Bronchial smooth muscle cell (primary cell): ENCODE measurements at places on chromosomes 4 and X. TPM values are rescaled to one million over a fixed set of nuclear protein-coding genes. Genes with fewer than 3 reads are reported as not detected.

The PAGE1 gene
- total RNA-seq, result not detected in 2 replicates

The TAF7L gene
- total RNA-seq, result 0.69 and 0.95 TPM in 2 replicates

The HSFX3 gene
- not detected in 2 replicates for total RNA-seq

The WDFY3 gene
- 42.1 and 46.2 TPM in 2 replicates for total RNA-seq

The PCSK1N gene
- total RNA-seq, result 0.09 and 0.16 TPM in 2 replicates

The ADRA2C gene
- 0.09 and 0.16 TPM in 2 replicates for total RNA-seq

The FOXP3 gene
- not detected in 2 replicates for total RNA-seq
